NCI-H526 (cell line): ENCODE measurements at places on chromosomes 12 and 14.

- DNase-seq: no peak
Observed at GRCh38 chr14:52918486-52918885, 32.4 kb downstream of the FERMT2 start.

DNA sequence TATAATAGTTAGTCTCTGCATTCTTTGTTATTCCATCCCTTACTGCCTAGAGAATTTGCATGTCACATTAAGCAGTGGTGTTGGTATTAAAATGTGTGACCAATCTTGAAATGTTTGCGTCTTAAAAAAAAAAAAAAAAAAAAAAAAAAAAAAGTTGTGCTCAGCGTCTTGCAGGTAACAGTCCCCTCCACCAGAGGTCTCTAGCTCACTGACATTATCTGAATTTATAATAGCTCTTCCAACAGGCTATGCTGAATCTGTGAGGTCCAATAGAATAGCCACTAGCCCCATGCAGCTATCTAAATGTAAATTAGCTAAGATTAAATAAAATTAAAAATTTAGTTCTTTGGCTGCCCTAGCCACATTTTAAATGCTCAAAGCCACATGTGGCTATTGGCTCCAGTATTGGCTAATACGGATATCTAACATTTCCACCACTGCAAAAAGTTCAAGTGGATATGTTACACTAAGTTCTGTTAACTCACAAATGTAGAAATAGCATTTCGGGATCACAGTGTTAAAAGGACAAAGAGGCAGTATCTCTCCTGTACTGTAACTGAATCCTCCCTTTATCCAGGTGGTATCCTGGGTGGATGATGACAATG, 28.7 kb downstream of the NKX2-8 start:
- DNase-seq: peak; percentile 72

DNA sequence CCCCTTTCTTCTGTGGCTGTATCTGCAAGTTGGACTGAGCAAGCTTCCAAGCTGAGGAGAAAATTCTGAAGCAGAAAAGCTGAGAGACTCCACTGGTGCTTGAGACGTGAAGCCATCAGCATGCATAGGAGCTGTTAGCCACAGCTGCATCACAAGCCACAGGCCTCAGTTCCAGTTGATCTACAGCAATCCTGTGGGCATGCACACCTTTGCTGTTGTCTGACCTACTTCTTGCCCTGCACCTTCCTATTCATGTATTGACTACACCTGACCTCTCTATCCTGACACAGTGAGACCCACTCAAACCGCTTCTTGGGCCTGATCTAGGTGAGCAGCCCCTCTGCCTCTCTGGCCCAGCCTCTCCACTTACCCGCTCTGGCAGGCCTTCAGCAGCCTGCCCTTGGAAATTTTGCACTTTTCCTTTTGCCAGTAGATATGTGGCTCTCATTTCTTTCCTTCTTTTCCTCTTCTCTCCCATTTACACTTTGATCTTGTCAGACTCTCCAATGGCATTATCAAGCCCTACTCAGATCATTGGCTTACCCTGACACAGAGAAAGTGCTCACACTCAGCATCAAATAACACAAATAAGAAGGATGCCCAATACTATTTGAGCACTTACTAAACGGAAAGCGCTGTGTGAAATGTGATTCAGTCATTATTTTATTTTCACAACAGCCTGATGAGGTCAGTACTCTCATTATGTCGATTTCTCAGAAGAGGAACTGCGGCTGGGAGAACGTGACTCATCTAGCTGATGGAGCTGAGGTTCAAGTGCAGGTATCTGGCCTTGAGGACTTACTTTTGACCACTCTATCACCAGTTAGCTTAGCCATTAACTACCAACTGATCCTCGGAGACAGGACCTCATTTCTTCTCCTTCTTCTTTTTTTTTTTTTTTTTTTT, 21.9 kb upstream of the PTGR2 start:
- no peak for DNase-seq

DNA sequence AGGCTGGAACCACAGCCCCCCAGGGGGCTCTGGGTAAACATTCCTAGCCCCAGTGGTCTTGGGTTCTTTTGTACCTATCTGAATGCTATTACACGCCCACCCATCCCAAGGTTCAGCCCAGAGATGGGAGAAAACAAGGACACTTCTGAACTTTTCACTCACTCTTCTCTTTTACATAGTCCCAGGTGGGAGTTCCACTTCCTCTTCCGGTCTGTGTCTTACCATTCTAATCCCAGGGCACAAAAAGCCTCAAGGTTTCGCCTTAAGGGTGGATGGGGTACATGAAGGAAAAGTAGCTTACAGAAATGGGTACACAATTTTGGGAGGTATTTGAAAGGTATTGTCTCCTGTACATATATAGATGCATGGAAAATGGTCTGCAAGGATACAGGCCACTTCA, 79.0 kb downstream of the TMEM30B start:
- DNase-seq: no peak
